ENCODE measurements at places on chromosomes 2 and 18.

DNA sequence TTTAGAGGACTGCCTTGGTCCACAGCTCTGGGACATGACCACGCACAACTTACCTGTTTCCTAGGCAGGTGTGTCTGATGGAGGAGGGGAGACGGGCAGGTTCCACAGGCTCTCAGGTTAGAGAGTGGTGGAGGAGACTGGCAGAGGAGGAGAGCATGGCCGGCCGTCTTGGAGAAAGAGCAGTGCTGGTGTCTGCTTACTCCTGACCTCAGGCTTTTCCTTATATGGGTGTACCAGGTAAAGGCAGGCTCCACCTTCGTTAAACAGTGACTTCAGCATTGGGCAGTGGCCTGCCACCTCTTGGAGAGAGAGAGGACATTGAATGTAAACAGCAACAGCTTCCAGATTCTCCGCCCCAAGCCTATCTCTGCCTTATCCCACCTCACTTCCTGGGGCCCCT lies at the start of gene CAPN13:
Gene CAPN13, minus strand, starts transcription at position 198 of the 400 bp plus-strand sequence. CDS start 20,121 bp downstream, outside the sequence.
- ATAC-seq: no peak

DNA sequence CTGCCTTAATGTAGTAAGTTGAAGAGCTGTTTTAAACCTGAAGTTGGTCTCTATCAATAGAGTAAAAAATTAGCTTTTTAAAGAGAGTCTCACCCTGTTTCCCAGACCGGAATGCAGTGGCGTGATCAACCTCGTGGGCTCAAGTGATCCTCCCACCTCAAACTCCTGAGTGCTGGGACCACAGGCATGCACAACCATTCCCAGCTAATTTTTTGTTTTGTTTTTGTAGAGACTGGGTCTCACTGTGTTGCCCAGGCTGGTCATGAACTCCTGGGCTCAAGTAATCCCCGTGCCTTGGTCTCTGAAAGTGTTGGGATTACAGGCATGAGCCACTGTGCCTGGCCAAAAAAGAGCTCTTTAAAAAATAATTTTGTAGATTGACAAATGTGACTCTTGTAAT lies 40.3 kb downstream of the CRIM1 start:
- ATAC-seq: no peak

- no peak for ATAC-seq
Observed at GRCh38 chr18:11663439-11664029, 25.5 kb upstream of the GNAL start.

- ATAC-seq: no peak
Observed at GRCh38 chr2:228181098-228182019, at the start of gene SPHKAP. Gene SPHKAP (minus strand): TSS chr2:228181687. CDS start chr2:228181598, 89 bp downstream.

DNA sequence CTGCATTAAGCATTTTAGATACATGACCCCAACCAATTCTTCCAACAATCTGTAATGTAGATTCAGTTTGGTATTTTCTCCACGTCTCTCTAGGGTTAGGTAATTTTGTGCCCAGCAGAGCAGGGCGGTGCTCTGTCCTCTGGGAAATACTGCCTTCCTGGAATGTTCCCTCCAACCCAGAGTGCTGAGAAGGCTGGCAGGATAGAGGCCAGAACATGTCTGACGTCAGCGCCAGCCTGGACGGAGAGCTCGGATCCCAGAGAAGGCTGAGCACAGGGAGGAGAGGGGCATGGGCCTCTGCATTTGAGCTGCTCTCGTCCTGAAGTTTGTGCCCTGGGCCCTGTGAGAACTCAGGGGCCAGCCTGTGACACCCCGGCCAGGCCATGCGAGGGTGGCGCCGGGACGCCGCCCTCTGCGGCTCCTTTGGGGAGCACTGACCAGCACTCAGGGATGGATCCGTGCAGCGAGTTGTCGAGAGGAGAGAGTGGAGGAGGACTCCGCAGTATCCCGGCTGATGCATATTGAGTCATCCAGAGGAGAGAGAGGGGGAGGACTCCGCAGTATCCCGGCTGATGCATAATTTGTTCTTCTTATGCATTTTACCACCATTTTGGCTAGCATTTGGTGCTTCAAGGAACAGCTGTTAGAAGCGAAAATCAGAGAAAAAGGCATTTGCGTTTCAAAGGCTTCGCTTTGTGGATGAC lies 80.0 kb upstream of the PXDN start:
- no peak for ATAC-seq

DNA sequence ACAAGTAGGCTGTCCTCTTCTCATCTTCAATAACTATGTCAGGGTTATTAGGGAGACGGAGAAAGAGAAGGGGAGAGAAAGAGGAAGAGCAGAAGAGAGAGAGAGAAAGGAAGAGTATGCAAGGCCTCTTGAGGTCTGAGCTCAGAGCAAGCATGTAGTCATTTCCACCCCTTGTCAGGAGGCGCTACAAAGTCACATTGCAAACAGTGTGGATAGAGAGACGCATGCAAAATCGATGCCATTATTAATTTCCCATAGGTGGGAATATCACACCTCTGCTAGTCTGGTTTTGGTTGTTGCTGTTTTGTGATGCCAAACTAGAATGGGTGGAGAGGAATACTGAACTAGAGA lies 24.2 kb upstream of the SERPINE2 start:
- no peak for ATAC-seq

GRCh38 chr2:64779117-64779690 lies 125.5 kb upstream of the SERTAD2 start:
- ATAC-seq: peak; percentile 19

DNA sequence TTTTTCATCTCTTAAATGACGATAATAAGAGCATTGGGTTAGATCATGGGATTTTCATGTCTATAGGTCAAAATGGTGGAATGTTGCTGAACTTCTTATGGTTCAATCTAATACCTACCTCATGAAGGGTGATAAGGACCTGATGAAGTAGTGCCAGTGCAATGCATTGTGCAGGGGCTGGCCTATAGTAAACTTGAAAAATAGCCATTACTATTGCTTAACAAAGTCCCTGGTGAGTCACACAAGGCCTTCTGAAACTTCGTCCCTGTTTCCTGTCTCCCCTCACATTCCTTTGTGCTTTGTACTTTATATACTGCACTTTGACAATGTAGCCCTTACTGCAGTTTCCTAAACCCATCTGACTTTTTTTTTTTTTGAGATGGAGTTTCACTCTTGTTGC lies 515.9 kb downstream of the SLC4A3 start:
- ATAC-seq: no peak

GRCh38 chr2:42917425-42917927 lies 125.1 kb upstream of the HAAO start:
- ATAC-seq: peak; percentile 91

- peak; percentile 22 for ATAC-seq
Observed at GRCh38 chr2:68741238-68741637, 6.6 kb downstream of the ARHGAP25 start.

- ATAC-seq: no peak
Observed at GRCh38 chr2:145095641-145096435, 575.9 kb upstream of the ZEB2 start.

DNA sequence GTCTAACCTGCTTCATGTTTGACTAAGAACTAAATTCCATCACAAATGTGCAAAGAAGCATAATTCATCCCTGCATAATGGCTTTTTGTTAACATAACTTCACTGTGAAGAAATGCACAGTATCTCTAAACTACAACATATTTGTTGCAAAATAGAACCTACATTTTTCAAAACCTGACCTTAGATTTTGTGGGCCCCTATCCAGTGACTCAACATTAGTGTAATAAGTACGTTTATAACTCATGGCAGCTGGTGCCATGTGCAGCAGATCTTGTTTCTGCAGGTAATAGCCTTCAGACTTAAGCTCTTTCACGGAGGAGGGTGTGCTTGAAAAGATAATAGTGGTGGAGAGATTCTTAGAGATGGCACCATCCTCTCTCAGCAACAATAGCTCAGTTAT lies 28.6 kb upstream of the VWC2L start:
- ATAC-seq: no peak

GRCh38 chr2:12742891-12743290 lies 26.2 kb downstream of the TRIB2 start:
- ATAC-seq: no peak

DNA sequence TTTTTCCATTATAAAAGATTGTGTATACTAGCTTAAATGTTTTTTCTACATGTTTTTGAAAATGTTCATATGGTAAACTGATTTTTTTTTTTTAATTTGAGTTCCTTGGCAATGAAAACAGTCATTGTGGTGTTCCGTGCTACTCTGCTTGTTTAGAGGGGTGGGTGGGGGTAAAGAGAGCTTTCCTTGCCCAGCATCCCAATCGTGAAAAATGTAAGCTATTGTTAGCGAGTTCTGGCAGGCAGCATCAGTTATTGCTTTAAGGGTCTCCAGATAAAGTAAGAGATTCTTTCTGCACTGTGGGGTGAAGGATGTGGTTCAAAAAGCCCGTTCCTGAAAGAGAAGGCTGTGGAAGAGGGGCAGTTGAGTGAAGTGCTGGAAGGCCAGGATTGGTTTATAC lies 118.4 kb downstream of the TANC1 start:
- ATAC-seq: no peak

GRCh38 chr2:37091873-37092272 lies 7.6 kb downstream of the GPATCH11 start:
- ATAC-seq: no peak

GRCh38 chr2:69674316-69674670 lies 30.8 kb upstream of the AAK1 start:
- ATAC-seq: no peak

- no peak for ATAC-seq
Observed at GRCh38 chr2:230914886-230915285, 10.2 kb downstream of the GPR55 start.

- no peak for ATAC-seq
Observed at GRCh38 chr2:38153476-38154135, 77.7 kb upstream of the CYP1B1 start.

DNA sequence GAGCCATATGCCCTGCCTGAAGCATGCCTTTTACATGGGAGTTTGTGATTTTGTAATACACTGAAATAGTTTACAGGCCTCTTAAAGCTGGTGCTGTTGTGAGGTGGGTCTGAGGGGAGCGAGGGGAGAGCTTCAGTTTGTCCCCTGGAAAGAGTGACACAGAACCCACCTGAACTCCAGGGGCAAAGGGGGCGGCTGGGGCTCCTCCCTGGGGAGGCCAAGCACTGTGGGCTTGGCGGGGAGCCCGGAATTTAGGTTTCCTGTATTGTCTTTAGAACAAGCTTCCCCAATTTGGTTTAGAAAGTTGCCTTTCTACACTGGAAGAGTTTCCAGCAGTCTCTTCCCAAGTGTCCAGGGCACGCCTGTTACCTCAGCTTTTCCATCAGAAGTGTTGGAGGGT lies 75.7 kb downstream of the VAPA start:
- no peak for ATAC-seq

- no peak for ATAC-seq
Observed at GRCh38 chr18:23887035-23887434, 127.5 kb upstream of the TTC39C start.

DNA sequence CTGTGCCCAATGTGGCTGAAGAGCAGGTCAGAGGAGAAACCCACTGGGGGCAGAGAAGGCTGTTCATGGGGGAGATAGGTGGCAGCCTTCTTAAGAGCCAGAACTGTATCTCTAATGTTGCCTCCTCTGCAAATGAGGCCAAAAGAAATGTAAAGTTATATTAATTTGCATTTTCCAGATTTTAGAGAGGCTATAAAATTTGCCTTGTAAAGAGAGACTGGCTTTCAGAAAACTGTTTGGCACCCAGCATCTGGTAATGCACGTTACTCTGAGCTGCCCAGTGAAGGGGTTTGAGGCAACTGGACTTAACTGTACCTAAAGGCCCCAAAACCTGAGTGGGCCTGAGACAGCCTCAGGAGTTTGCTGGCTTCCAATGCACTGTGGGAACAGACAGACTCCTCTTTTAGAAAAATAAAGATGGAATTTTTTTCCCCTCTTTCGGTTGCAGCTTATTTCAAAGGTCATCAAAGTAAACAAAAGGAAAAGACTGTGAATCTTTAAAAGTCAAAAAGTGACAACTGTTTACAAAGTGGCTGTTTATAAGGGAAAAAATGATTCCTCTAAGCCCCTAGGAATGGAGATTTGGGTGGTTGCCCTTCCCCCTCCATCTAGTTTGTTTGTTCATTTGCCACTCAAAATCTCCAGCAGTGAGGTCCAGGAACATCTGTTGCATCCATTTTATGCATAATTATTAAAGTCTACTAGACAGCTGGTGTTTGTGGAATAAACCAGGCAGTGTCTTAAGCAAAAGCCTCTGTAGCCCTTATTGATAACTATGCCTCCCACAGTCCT lies 132.2 kb upstream of the ZFP36L2 start:
- ATAC-seq: no peak

DNA sequence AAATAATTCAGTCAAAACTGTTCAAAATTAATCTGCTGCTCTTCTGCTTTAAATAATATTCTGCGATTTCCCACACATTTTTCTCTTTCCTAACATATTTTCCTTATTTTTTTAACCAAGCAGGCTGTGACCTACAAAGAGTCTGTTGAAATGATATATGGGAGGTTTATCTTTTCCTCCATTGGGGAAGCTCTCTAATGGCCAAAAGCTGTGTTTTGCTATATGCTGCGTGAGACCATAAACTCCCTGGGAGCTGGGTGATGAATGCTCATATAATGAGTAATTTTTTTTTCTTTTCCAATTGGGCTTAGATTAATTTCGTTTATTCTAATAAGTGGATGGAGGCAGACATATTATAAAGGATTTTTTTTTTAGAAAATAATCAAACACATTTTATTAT lies 72.2 kb upstream of the MAP2 start:
- no peak for ATAC-seq

DNA sequence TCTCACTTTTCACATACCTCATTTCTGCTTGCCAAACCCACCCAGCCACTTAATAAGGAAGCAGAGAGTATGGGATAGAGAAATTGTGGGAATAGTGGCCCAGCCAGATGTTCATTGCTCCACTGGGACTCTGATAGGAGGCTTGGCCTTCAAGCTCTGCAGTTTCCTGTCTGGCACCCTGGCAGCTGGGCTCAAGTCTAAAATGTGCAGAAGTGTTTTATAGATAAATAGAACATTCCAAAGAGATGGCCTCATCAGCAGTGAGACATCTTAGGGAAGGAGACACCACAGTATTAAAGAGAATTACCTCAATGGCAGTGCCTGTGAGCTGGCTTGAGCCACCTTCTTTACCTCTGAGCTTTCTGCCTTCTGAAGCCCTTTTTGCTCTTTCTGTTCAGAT lies 24.7 kb downstream of the COPS7B start:
- no peak for ATAC-seq

GRCh38 chr2:45237850-45238542 lies 228.7 kb upstream of the SIX2 start:
- ATAC-seq: peak; percentile 75

- no peak for ATAC-seq
Observed at GRCh38 chr18:63559567-63560491, 17.7 kb downstream of the SERPINB12 start.

- no peak for ATAC-seq
Observed at GRCh38 chr2:214378455-214379103, 32.3 kb upstream of the VWC2L start.

DNA sequence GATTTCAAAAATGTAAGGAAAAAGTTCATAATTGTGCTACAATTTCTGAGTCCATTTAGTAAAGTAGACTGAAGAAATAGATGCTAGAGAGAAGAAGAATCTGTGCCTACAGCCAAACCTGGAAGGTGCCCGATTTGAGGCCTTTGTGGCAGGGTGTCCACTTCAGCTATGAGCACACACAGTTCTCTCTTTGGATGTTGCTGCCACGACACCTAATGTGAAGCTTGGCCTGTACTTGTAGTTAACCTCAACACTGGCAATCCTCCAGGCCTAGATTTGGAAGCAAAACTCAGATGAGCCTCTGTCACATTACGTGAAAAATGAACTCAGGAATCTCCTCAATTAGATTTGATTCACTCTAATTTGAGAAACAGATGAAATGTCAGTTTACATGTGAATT lies 90.1 kb upstream of the LRP1B start:
- no peak for ATAC-seq
